ENCODE measurements at places on chromosomes 5 and 9.

GRCh38 chr9:136799079-136799853 is 3.1 kb downstream of the CCDC183 start:
- DNase-seq, result no peak

- no peak for DNase-seq
Measured at GRCh38 chr9:35481347-35481975, 8.4 kb upstream of the RUSC2 start.

DNA sequence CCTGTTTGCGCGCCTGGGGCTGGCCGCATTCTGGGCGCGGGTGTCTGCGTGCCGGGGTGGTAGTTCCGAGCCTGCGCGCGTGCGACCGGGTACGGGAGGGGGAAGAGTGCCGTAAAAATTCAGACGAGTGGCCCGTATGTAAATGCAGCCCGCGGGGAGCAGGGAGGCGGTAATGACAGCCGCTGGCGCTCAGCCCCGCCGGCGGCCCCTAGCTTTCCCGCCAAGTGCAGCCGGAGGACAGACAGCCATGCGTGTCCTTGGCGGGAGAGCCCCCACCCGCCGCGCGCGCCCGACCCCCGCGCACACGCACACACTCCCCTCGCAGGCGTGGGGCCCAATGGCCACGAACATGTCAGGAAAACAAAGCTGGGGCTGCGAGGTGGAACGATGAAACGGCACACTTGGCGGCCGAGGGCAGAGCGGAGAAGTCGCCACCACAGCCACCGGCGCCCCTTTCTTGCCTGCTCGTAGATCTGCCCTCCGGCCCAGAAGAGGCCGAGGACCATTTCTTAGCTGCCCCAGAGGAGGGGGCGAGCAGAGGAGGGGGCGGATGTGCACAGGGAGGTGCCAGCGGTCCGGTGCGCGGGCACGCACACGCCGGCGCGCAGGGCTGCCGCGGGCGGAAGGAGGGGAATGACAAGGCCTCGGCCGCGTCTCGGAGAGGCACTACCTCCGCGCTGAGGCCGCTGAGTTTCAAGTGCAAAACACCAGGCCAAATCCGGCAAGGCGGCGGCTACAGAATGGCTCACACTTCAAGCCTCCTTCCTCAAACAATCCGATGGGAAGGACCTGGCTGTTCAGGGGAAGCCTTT is 208.4 kb downstream of the MEF2C start:
- peak; percentile 27 for DNase-seq

DNA sequence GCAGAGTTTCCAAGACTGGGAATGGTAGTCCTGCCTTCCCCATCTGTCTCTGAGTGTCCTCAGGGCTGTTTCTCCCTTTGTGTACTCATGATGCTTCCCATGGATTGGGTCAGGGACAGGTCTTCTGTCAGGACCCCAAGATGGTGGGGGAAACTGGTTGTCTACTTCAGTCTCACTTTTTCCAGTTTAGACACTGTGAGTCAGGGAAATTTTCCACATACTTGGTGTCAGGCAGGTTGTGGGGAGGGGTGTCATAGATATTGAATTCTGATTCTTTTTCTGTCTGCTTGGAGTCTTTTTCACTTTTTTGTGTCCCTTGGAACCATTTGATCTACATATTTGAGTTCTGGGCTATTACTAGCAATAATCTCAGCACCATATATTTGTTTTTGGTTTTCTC is 10.3 kb downstream of the POLK start:
- DNase-seq, result no peak
